ENCODE measurements at places on chromosomes 6 and 20.
A peak's percentile ranks its signal among the peaks of the same experiment; 100 is the strongest.

DNA sequence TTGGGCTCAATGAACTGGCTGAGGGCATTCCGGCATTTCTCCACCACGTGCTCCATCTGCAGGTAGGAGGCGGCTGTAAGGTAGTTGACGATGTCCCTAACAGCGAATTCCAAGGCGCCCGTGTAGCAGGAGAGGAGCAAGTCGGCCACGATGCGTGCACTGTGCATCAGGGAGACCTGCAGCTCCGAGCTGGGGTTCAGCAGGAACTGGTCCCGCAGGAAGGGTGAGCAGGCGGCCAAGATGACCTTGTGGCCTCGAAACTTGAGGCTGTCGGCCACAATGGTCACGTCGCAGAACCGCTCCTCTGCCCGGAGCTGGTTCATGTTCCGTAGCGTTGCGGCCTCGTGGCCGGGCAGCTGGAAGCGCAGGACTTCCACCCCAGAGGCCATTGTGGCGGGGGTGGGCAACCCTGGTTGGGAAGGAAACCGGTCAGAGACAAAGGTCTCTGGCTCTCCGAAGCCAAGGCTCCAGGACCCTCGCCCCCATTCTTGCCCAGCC, 920 bp downstream of the ZBTB12 start:
- no peak for DNase-seq

DNA sequence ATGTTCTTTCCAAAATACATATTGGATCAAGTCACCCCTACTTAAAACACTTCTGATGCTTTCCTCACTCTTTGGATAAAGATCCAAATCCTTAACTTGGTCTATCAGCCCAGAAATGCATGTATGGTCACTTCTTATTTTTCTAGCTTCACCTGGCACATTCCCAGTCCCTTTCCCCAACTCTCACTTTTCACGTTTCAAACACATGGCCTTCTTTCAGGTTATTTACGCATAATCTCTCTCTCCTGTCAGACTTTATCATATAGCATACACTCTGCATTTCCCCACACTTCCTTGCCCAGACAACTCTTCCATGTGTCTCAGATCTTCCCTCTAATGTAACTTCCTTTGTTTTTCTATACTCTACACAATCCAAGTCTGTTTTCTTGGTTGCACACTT, 12.8 kb downstream of the PHIP start:
- DNase-seq = no peak

DNA sequence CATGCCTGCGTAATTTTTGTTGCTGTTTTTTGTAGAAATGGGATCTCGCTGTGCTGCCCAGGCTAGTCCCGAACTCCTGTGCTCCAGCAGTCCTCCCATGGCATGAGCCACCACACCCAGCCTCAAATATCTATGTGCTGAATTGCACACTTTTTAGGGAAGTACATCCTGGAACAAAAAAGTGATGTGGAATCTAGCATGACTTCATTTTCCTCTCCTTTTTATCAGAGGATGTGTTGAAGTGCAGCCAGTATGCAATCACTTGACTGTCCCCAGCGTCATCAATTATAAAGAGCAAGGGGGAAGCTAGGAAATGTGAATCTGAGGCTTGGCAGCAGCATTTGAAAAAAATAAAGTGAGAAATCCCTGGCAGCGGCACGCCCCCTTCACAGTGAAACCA, 6.4 kb upstream of the EXOC2 start:
- DNase-seq = no peak

DNA sequence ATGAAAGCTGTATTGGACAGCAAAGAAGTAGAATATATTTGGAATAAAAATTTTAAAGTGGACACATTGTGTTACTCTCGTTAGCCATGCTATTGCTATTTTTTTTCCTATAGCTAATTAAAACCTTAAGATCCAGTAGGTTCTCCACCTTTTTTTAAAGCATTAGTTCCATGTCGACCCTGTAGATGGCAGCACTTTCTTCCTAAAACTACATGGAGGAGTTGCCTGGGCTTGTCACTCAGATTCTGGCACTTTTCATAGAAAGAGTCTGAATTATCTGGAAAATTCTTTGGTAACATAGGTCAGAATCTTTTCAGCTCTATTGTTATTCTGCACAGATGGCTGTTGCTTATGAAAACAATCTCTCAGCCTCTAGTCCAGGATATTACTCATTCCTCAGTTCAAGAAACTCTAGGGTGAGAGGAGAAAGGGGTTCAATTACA, 42.0 kb upstream of the ESR1 start:
- no peak for DNase-seq

- DNase-seq = no peak
These were observed 116.9 kb upstream of the FLRT3 start for GRCh38 chr20:14454296-14454695.

DNA sequence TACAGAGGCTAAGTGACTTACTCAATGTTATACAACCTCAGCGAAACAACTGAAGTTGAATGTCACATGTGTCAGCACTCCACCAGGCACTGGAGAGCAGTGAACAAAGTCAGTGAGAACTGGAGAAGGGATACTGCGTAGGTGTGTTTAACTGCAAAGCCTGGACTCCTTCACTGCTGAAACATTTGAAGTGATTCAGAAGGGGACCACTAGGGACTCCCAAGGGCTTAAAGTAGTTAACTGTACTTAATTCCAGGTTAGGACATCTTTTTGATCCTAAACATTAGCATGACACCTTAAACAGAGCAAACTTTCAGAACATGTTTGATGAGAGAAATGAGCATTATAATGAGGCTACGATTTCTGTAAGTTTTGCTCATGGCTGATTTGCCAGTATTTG, 45.0 kb upstream of the ZBTB24 start:
- DNase-seq = no peak

DNA sequence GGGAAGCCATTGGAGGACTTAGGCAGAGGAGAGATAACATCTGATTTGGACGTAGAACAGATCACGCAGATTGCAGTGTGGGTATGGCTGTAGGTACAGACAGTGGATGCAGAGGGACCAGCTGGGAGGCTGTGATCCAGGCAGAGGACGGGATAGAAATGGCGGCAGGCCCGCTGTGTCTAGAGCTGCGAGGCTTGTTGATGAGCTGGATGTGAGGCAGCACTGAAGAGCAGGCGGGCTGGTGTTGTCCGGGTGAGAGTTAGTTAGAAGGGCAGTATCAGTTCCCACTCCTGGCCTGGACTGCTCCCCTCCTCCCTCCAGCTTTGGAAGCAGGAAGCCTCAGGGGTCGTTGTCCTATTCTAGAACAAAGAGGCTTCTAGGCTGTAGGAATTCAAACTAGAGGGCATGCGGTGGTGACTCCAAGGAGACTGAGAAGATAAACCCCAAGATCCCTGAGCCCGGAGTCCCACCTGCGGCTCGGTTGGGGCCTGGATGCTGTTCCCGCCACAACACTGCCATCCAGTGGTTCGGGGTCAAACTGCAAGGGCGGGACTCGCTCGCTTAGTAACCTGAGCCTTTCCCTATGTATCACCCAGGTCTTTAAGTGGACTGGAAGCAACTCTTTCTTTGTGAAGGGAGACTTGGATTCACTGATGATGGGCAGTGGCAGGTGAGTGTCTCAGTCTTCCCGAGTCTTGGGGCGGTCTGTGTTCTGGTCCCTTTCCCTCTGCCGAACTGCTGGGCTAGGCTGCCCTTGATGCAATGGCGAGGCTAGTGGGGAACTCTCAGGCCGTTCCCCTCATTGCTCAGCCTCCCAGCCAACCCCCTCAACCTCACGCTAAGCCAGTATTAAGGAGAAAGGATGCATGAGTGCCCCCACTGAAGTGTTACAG, 11.2 kb downstream of the TLDC2 start:
- peak; percentile 66 for DNase-seq

DNA sequence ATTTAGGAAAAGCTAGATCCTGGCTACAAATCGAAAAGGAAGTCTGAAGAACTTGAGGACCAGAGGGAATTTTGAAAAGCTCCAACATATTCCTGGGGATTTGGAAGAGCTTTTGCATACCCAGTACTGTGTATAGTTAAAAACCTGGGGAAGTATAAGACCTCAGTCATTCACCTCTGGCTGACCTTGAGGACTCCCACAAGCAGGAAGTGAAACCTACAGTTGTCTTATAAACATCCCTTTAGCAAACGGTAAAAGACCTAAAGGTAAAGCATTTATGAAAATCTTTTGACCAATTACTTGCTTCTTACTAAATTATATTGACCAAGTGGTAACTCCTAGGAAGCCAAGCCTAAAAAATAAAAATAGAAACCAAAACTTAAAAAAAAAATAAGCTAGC, 175.0 kb downstream of the HAO1 start:
- DNase-seq = no peak

DNA sequence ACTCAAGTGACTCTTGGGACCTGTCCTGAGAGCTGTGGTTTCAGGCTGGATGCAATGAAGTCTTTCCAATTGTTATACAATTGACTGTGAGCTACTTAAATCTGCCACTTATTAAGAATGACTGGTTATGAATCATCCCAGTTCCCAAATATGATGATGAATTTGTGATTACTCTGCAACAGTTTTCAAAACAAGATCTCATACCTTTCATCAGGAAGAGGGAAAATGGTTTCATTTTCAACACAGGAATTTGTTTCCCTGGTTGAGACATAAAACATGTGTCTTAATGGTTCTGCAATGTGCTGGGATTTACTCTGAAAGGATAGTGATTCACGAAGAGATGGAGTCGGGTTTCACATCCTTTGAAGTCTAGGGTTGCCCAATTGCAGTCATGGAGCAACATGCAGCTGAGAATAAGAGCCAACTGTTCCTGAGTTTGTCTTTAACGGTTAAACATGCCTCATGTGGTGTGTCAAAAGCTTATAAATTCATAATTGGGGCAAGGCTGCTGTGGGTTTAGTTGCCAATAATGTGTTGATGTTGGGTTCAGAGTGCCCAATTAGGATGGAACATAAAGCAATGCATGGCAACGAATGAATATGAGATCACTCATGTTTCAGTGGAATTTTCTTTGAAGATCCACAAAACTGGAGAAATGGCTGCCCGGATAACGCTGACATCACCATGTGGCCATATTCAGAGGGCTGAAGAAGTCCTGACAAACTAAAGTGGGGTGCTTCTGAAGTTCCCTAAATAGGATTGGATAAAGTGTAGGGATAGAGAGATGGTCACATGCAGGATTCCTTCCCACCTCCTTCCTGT, 41.0 kb downstream of the CYP24A1 start:
- DNase-seq = no peak

GRCh38 chr6:72974276-72974675, 251.0 kb downstream of the KHDC1L start:
- no peak for DNase-seq

DNA sequence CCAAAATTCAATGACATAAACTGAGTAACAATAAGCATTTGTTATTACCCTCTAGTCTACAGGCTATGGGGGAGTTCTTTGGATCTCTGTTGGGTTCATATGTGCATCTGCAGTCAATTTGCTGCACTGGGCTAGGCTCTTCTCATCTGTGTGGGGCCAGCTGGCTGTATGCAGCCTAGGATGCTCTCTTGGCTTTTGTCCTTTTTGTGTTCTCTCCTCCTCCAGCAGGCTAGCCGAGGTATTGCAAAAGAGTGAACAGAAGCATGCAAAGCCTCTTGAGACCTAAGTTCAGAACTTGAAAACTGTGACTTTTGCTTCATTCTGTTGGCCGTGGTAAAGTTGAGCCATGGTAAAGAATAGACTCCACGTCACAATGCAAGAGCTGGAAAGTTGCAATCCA, 62.8 kb upstream of the FOXO3 start:
- DNase-seq = no peak

GRCh38 chr6:162622572-162622971, 105.0 kb downstream of the PRKN start:
- DNase-seq = no peak

- no peak for DNase-seq
These were observed 46.3 kb upstream of the SCML4 start for GRCh38 chr6:107870381-107870780.

- no peak for DNase-seq
These were observed 10.7 kb downstream of the CLDN20 start for GRCh38 chr6:155274533-155274932.

- DNase-seq = no peak
These were observed 61.2 kb upstream of the SGK1 start for GRCh38 chr6:134379076-134379475.

DNA sequence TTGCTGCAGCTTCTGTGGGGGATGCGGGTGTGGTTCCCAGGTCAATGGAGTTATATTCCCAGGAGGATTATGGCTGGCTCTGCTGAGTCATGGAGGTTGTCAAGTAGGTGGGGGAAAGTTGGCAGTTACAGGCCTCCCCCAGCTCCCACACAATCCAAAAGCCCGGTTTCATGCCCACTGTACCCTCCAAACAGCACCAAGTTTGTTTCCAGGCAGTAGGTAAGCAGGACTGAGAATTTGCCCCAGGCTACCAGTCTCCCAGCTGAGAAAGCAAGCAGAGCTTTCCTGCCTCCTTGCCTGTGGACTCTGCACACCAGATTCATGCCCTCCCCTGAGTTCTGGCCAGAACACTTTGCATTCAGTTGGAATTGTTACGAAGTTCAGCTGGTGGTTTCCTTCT, 578.2 kb downstream of the MEI4 start:
- DNase-seq = no peak

GRCh38 chr20:32501709-32502108, 83.4 kb downstream of the NOL4L start:
- no peak for DNase-seq

DNA sequence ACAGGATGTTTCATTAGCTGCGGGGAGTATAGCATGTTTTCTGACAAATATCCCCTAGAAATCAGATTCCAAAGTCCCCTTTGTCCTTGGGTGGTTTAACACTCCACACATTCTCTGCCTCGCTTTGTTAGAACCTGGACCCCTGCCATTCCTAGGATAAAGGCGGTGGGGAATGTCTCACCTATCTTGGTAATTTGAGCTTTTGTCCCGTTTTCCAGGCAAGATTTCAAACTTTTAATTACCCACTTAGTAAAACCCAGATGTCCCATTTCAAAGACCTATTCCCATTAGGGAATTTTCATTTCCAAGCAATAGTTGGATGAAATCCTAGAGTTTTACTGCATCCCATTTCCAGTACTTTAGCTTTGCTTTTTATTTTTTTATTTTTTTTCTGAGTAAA, 501.0 kb upstream of the MAP3K7 start:
- DNase-seq = no peak

- no peak for DNase-seq
These were observed 53.2 kb downstream of the FAM8A1 start for GRCh38 chr6:17653198-17653882.

GRCh38 chr6:69487688-69488087, 309.1 kb downstream of the LMBRD1 start:
- DNase-seq = no peak

GRCh38 chr6:79868098-79868722, 79.1 kb downstream of the ELOVL4 start:
- DNase-seq = no peak

GRCh38 chr6:149919834-149920225, 3.1 kb downstream of the RAET1G start:
- no peak for DNase-seq

GRCh38 chr6:21748343-21749056, 154.9 kb downstream of the SOX4 start:
- no peak for DNase-seq

- no peak for DNase-seq
These were observed 4.5 kb downstream of the UBE3D start for GRCh38 chr6:83061190-83061589.

DNA sequence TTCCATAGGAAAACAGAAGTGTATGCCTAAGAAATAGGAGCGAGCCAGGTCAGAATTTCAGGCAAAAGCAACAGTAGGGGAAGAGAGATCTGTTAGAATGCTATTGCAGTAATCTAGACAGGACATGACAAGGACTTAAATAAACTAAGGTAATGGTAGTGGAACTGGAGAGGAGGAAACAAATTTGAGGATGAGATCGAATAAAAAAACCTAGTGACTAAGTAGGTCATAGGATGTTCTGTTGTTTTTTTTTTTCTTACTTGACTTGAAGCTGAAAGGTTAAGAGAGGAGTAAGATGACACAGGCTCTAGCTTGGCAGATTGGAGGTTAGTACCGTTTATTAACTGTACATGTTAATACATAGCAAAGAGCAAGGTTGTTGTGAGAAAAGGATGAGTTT, 28.6 kb downstream of the ORC3 start:
- DNase-seq = no peak
